ENCODE measurements at places on chromosomes 4 and X.

GRCh38 chr4:138796761-138797160 lies 218.8 kb upstream of the NOCT start:
- no peak for DNase-seq

DNA sequence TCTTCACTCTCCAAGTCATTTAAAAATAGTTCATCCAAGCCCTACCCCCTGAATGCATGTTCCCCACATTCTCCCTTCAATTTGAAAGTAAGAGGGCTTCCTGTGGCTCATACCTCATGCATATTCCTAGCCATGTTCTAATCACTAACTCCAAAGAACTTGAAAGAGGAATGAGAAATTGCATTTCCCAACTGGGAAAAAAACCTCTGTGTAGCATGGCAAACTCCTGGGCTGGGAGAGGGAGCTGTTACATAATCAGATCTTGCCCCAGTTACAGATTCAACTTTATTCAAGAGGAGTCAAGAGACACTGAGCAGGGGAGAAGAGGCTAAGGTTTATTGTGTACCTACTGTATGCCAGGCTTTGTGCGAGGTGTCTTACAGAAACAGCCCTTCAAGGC lies 90.2 kb downstream of the SLC2A9 start:
- DNase-seq: no peak

DNA sequence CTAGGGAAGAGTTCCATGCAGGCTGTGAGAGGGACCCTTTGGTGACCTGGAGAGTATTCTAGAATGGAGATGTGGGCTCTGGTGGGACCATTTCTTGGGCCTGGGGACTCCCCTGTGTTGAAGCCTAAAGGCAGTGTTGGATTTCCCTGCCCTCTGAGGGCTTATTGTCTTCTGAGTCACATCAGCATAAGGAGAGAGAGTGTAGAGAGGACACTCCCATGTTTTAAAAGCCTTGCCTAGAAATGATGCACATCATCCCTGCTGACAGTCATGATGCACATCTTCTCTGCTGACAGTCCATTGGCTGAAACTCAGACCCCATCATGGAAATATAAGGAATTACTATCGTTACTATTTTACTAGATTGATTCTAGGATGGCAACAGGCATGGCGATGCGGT lies 51.9 kb downstream of the FAM114A1 start:
- DNase-seq: no peak

- DNase-seq: no peak
Observed at GRCh38 chrX:47217121-47217851, 1.2 kb upstream of the CDK16 start.

GRCh38 chr4:78596111-78596742 lies 44.7 kb downstream of the ANXA3 start:
- no peak for DNase-seq

- DNase-seq: no peak
Observed at GRCh38 chr4:145773581-145774234, 93.8 kb downstream of the C4orf51 start.

DNA sequence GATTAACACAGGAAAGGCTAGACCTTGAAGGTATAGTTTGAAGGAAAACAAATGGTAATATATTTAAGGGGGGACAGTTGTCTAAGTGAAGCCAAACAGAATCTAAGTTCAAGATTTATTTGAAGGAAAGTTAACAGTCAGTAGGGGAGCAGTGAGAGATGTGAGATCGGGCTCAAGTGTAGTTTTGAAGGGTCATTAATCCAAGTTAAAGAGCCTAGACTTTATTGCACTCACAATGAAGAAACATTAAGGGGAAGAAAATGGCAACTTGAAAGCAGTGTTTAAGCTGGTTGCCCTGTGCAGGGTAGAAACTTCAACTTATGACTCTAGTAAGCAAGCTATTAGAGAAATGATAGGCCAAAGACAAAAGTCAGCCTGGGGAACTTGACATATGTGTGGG lies 1952.2 kb downstream of the PCDH7 start:
- no peak for DNase-seq

DNA sequence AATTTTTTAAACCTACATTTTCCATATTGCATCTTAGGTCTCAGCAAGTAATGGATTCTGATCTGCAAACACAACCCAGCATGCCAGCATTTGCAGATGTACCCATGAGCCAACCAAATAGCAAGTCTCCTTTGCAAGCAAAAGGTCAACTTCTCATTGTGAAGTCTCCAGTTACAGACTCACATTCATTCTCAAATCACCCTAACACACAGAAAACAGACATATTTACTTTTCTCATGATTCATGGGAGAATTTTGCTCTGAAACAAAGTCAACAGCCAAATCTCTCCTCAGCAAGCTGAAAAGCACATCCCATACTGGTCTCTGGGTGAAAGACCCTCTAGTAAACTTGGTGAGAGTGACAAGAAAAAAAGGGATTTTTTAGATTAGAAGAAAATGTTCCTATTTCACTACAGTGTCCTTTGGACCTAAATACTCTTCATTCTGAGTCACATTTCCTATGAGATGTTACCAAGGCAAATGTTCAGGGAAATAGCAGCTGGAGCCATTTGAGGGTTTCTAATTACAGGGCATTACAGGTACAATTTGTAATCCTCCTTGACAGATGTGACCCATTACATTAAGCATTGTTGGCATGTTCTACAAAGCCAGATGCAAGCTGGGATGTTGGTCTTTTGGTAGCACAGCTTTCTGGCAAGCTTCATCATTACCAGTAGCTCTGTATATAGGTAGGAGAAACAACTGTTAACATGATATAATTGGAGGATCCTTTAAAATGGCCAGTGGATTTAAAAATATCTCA lies 383.3 kb downstream of the SMARCA1 start:
- DNase-seq: no peak

GRCh38 chrX:152313529-152314302 lies 137.4 kb downstream of the GABRA3 start:
- DNase-seq: no peak

DNA sequence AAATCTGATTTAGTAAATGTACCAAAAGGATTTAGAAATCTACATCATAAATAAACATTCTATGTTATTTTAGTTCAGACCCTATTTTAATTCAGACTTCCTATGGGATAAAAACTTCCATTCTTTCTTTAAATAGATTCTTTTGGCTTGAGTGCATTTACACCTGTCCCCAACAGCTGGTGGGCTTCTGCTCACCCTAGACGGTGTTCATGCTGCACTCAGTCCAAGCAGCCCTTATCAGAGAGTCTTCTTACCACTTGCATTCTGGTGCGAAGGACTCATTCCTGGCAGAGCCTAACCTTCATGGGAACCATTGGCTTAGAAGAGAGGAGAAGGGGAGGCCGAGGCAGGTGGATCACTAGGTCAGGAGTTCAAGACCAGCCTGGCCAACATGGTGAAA lies 57.3 kb downstream of the NPNT start:
- DNase-seq: no peak

- no peak for DNase-seq
Observed at GRCh38 chr4:118816538-118817177, 19.3 kb downstream of the SEC24D start.

- DNase-seq: no peak
Observed at GRCh38 chrX:30951003-30951402, 61.9 kb upstream of the TAB3 start.

GRCh38 chr4:174084542-174084941 lies 198.9 kb downstream of the FBXO8 start:
- DNase-seq: no peak

DNA sequence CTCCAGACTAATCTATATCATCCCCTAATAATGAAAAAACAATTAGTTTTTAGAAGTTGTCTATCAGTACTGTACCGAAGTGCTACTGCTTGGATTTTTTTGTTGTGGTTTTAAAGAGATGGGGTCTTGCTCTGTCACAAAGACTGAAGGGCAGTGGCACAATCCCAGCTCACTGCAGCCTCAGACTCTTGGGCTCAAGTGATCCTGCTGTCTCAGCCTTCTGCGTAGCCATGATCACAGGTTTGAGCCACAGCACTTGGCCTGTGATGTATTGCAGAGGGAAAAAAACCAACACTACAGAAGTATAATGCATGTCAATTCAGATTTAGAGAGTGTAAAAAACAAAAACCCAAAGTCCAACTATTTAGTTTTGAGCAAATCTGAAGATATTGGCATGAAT lies 875.0 kb downstream of the ADGRL3 start:
- no peak for DNase-seq

GRCh38 chrX:133655275-133656265 lies 240.3 kb upstream of the GPC4 start:
- no peak for DNase-seq

- DNase-seq: no peak
Observed at GRCh38 chr4:141543176-141543575, 93.2 kb upstream of the IL15 start.

DNA sequence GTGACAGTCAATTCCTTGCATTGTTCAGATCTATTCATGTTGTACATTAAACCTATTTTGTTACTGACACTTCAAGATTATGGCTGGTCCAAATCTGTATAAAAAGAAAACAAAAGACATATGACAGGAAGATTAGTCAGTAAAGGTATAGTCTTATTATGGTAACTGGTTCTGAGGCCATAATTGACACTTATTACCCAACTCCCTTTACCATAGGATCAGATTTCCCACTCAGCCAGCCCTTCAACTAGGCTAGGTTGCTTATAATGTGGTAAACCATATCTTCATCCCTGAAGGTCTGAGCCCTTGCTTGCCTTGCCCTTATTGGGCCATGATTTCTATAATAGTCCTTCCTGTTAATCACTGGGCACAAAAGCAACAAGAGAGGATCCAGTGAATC lies 289.6 kb downstream of the CXXC4 start:
- DNase-seq: no peak

DNA sequence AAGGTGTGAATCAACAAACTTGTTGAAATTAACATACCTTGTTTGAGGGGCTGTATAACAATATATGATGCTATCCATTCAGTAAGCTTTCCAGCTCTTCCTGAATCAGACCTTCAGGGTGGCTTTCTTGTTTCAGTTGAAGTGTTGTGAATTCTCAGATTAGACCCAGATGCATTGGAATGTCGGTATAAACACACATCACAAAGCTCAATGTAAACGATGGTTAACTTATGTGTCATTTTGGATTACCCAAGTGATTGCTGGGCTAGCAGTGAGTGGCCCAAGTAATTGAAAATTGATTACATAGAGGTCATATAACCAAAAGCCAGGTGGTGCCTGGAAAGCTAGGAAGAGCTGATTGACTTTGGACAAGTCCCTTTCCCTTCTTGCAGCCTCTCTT lies 115.0 kb downstream of the SHROOM4 start:
- no peak for DNase-seq

GRCh38 chr4:167509551-167509950 lies 275.3 kb upstream of the SPOCK3 start:
- DNase-seq: no peak

- DNase-seq: no peak
Observed at GRCh38 chr4:128363966-128364365, 76.4 kb upstream of the PGRMC2 start.

- DNase-seq: no peak
Observed at GRCh38 chr4:145884775-145885174, 53.8 kb downstream of the ZNF827 start.

DNA sequence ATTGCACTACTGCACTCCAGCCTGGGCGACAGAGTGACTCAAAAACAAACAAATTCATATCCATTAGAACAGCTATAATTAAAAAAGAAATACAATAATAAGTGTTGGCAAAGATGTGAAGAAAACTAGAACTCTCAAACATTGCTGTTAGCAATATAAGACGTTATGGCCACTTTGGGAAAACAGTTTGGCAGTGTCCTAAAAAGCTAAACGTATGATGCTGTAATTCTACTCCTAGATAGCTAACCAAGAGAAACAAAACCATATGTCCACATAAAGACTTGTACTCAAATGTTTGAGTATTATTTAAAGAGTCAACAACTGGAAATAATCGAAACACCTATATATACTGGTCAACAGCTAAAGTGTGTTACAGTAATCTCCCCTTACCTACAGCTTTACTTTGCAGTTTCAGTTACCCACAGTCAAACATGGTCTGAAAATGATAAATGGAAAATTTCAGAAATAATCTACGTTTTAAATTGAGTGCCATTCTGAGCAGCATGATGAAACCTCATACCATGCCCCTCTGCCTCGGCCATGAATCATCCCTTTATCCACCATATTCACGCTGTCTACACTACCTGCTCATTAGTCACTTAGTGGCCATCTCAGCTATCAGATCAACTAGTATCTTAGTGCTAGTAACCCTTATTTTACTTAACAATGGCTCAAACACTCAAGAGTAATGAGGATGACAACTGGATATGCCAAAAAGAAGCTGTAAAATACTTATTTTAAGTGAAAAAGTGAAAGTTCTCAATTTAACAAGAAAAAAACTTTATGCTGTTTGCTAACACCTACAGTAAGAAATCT lies 4.9 kb downstream of the ELF2 start:
- no peak for DNase-seq

GRCh38 chr4:128550060-128550459 lies 259.4 kb upstream of the JADE1 start:
- no peak for DNase-seq

GRCh38 chrX:70139736-70140135 lies 6.5 kb downstream of the IGBP1 start:
- no peak for DNase-seq

- DNase-seq: no peak
Observed at GRCh38 chr4:24322995-24323394, 261.4 kb downstream of the DHX15 start.

- no peak for DNase-seq
Observed at GRCh38 chr4:173910891-173911290, 372.6 kb downstream of the FBXO8 start.

- DNase-seq: no peak
Observed at GRCh38 chr4:61734409-61734808, 534.3 kb downstream of the ADGRL3 start.

- DNase-seq: no peak
Observed at GRCh38 chr4:23237771-23238170, 545.0 kb downstream of the GBA3 start.

- DNase-seq: no peak
Observed at GRCh38 chr4:101152521-101152920, 194.8 kb downstream of the PPP3CA start.

DNA sequence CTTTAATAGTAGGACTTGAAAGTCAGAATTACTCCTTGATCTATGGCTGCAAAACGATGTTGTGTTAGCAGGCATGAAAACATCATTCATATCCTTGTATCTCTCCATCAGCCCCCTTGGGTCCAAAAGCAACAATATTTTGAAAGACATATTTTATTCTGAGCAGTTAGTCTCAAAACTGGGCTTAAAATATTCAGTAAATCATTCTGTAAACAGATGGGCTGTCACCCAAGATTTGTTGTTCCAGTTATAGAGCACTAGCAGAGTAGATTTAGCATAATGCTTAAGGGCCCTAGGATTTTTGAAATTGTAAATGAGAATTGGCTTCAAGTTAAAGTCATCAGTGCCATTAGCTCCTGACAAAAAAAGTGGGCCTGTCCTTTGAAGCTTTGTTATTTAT lies 1565.6 kb downstream of the STIM2 start:
- no peak for DNase-seq

- DNase-seq: no peak
Observed at GRCh38 chrX:153727123-153727931, 2.7 kb downstream of the ABCD1 start.

DNA sequence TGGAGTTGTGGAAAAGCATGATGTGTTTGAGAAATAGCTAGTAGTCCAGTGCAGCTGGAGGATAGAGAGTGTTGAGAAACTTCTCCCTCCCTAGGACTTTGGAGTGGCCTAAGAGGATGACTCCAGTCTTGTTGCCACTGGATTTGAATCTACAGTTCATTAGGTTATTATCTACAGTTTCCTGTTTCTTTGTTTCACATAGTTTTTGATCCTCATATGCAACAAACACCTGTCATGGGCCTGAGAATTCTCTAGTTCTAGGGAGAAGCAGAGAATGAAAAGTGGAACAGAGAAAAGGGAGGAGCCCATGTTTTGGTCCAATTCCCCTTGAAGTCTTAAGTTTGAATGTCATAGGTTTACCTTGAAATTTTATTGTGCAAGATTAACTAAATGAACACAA lies 73.6 kb upstream of the TBC1D9 start:
- DNase-seq: no peak

Measured in activated CD8-positive, alpha-beta memory T cell treated with anti-CD3 and anti-CD28 coated beads for 1 hour (primary cell).